Endodermal cell (in vitro differentiated cells): ENCODE measurements at places on chromosomes 5 and 9. TPM values are rescaled to one million over a fixed set of nuclear protein-coding genes. Genes with fewer than 3 reads are reported as not detected.

Gene PRDM9
- 0.18 TPM in 1 of 2 replicates, not detected in the other for total RNA-seq

Gene MEIKIN
- not detected in 2 replicates for total RNA-seq

Gene PPP3R2
- total RNA-seq, result not detected in 2 replicates

Gene GABBR2
- 1.2 to 6.7 TPM (median 1.6 TPM) in 3 replicates for total RNA-seq

Gene PCDHA9
- 1.4 and 2.6 TPM in 2 replicates for total RNA-seq

Gene PFN3
- total RNA-seq, result not detected in 2 replicates

Gene LPAR1
- total RNA-seq, result 5.9 TPM in 2 replicates

Gene SV2C
- not detected in 3 replicates for total RNA-seq

Gene TAL2
- 6.1 to 8.9 TPM (median 7.0 TPM) in 3 replicates for total RNA-seq

Gene FBLL1
- total RNA-seq, result 0.60 to 1.1 TPM (median 0.63 TPM) in 3 replicates

Gene GAPVD1
- 37.7 and 44.4 TPM in 2 replicates for total RNA-seq

Gene OTULINL
- total RNA-seq, result 6.2 and 6.7 TPM in 2 replicates

Gene SEMA5A
- 30.5 and 46.8 TPM in 2 replicates for total RNA-seq

Gene IFNA2
- not detected in 3 replicates for total RNA-seq
